ENCODE measurements at places on chromosomes 1 and 21. TPM values are rescaled to one million over a fixed set of nuclear protein-coding genes. Genes with fewer than 3 reads are reported as not detected.

DNA sequence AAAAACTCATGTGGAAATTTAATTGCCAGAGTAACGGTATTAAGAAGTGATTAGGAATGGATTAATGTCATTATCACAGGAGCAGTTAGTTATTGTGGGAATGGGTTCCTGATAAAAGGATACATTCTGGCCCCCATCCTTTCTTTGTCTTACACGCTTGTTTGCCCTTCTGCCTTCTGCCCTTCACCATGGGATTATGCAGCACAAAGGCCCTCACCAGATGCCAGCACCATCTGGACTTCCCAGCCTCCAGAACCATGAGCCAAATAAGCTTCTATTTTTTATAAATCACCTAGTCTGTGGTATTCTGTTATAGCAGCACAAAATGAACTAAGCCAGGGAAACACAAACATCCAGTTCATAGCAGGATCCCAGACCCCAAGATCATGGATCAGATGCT is 33.9 kb upstream of the POU2F1 start:
- DNase-seq, result no peak

GRCh38 chr1:4837752-4838151 is 183.3 kb downstream of the AJAP1 start:
- peak; percentile 36 for DNase-seq

- DNase-seq, result no peak
These were observed 198.2 kb upstream of the APP start for GRCh38 chr21:26368591-26369320.

GRCh38 chr1:211874521-211875347 is 44.2 kb upstream of the LPGAT1 start:
- no peak for DNase-seq

DNA sequence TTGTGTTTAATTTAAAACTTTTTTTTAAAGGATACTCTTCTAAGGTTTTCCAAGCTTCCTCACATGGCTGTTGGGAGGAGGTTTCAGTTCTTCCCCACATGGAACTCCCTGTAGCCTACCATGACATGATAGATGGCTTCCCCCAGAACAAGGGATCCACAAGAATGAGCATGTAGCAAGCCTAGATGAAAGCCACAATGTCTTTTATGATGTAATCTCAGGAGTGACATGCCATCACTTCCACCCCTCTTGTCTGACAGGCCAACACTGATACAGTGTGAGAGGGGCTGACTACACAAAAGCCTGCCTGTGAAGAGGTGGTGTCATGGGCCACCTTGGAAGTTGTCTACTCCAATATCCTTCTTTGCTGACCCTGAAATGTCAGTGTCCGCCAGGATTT is 32.0 kb downstream of the CD34 start:
- no peak for DNase-seq

- peak; percentile 60 for DNase-seq
These were observed 53.3 kb downstream of the NENF start for GRCh38 chr1:212485913-212486618.

DNA sequence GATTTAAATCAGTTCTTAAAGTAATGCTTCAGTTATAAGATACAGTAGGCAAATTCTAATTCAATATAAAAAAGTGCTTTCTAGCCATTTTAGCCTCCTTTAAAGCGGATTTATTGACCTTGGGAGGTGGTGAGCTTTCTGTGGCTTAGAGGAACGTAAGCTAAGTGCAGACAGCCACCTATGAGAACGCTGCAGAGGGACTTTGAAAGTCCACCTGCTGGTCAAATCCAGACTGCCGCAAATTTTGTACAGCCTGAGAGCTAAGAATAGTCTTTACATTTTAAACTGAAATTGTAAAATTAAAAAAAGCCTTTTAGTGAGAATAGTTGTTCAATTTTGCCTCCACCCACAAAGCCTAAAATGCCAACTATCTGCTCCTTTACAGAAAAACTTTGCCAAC is 67.0 kb upstream of the SSX2IP start:
- no peak for DNase-seq

- DNase-seq, result no peak
These were observed 7.0 kb upstream of the KCNC4 start for GRCh38 chr1:110203021-110203661.

DNA sequence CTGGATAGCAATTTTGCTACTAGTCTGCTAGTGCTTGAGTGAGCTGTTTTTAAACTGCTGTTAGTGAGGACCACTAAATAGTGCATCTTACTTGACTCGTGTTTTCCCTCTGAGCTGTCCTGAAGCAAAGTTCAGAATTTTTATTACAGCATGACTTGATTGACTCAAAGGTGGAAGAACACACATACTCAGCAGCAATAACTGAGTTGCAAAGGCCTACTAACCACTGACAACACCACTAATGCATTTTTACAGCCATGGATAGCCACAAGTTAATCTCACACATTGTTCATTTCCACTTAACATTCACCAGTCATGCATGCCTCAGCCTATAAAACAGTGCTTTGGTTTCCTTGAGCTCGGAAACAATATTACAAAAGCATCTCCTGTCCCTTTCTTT is 148.7 kb downstream of the RUNX1 start:
- no peak for DNase-seq

GRCh38 chr1:38727684-38728584 is 131.6 kb downstream of the RRAGC start:
- peak; percentile 35 for DNase-seq

Gene TSPEAR
- 0.21 TPM for total RNA-seq

Gene RBM11
- 0.85 TPM for total RNA-seq

Gene CD164L2
- not detected for total RNA-seq

Gene RGS7
- total RNA-seq, result 0.42 TPM

Gene AMY1C
- not detected for total RNA-seq

Gene COL9A2
- total RNA-seq, result 8.7 TPM

Gene GBP7
- not detected for total RNA-seq

Gene PKP1
- total RNA-seq, result 4.0 TPM
